ENCODE measurements at places on chromosomes 3 and 15.

DNA sequence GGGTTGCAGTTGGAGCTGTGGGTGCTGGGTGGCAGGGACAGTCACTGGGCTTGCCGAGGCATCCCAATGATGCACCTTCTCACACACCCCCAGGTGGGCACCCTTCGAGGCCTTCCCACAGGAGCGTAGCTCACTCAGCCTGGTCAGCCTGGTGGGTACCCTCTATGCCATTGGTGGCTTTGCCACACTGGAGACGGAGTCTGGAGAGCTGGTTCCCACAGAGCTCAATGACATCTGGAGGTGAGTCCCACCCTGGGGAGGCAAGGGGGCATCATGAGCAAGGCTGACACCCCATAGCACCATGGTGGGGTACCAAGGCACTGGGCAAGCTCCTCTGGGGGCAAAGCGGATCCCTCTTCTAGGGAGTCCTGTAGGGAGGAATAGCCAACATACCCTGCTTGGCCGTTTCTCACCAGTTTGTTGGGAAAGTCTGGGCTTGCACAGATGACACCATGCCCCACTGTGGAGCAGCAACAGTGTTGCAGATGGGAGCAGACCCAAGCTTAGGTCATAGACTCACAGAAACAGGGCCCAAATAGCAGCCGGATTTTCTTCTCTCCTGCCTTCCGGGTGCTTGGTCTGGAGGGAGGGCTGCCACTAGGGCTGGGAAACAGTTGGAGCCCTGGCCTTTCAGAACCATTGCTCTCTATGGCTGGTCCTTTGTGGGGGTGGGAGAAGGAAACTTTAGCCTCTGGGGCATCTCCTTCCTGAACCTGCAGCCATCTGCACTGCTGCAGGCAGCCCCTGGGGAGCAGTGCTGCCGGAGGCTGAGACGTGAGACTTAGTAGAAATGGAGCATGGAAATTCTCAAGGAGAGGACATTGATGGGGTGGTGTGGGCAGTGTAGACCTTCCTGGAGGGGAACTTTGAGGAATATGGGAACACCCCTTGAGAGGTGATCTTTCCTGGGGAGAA, 5.7 kb downstream of the KLHL40 start:
- no peak for DNase-seq

GRCh38 chr15:98160236-98160635, 199.7 kb downstream of the ARRDC4 start:
- DNase-seq, result no peak

- DNase-seq, result no peak
Observed at GRCh38 chr15:50231761-50232160, 33.8 kb downstream of the HDC start.

DNA sequence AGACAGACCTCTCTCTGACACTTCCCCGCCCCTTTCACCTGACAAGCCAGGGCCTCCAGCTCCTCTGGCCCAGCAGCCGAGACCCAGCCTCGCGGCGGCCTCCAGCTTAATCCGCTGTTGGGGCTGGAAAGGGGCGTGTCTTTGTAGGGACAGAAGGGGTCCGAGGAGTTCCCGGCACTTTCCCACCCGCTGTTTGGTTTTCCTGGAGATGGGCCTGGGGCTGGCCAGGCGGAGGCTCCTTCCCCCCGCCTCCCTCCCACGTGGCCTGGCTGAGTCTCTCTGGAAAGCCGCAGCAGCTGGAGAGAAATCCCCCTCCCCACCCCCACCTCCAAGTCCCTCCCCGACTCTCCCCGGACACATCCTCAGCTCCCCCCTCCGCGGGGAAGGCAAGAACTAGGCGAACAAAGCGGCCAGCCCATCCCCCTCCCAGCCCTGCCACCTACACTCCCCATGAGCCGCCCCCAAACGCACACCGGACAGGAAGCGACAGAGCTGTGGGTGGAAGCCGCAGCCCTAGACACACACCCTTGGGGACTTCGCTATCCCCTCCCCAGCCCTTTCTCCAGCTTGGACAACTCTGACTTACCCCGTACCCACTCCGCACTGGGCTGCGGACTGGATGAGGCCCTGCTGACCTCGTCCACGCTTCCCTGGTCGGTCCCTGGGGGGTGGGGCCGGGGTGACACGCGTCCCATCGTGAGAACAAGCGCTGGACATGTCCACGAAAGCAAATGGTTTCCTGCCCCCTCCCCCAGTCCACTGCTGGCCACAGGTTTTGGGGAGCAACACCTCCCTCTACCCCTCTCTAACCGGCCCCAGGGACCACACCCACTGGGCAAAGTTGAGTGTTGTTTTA, 1.2 kb downstream of the IGDCC4 start:
- no peak for DNase-seq

DNA sequence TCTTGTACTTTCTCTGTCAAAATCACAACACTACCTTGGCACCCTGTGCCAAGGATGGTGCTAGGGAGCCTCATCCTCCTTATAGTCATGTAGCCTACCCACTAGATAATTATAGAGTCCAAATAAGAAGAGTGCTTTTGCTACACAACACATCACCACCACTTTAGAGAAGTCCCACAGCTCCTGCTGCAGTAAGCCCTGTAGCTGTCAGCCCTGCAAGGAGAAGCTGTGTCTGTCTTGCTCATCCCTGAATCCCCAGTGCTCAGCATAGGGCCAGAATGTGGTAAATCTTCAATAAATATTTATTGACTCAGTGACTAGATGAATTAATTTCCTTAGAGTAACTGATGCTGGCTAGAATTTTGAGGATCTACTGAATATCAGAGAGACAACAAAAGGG, 190.8 kb downstream of the ZNF621 start:
- no peak for DNase-seq

- no peak for DNase-seq
Observed at GRCh38 chr3:53739966-53740365, 106.3 kb downstream of the CHDH start.

DNA sequence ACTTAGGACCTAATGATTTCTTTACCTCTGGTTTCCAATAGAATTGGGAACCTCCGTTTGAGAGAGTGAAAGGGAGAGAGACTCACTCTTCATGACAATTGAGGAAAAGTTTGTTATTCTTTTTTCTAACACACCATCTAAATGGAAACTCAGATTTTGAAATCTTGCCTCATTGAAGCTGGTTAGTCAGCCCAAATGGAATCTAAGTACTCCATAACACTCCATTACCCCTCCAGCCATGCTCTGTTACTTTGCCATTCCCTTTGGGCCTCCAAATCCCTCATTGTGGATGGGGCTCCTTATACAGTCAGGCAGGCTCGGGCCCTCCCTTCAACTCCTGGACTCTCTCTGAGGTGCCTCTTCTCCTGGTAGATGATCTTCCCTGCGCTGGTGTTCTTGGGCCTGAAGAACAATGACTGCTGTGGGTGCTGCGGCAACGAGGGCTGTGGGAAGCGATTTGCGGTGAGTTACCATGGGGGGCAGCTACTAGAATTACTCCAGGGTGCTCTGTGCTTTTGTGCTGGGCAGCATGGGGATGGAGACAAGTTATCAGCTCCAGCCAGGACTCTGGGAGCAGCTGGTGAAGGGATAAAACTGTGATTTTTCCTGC, 1.1 kb downstream of the TM4SF4 start:
- DNase-seq, result no peak

GRCh38 chr3:10074666-10075065, 33.4 kb downstream of the FANCD2OS start:
- DNase-seq, result no peak

GRCh38 chr3:147886879-147887278, 477.7 kb downstream of the ZIC1 start:
- no peak for DNase-seq

DNA sequence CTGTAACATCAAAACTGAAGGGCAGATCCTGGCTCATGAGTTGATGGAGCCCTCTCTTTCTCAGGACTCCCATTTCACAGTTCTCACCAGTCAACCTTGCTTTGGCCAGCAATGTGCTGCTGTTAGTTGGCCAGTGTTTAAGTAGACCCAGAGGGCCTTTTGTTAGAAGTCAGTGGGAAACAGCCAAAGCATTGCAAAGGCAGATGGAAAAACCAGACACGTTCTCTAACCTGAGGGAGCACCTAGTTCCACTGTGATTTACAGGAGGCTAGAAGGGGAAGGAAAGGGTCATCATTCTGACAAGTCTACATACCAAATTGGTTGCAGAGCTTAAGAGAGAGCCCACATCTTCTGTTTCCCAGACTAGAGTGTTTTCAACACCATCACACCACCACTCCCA, 196.4 kb downstream of the OPA1 start:
- no peak for DNase-seq

- DNase-seq, result no peak
Observed at GRCh38 chr15:85479071-85479647, 98.8 kb downstream of the AKAP13 start.

DNA sequence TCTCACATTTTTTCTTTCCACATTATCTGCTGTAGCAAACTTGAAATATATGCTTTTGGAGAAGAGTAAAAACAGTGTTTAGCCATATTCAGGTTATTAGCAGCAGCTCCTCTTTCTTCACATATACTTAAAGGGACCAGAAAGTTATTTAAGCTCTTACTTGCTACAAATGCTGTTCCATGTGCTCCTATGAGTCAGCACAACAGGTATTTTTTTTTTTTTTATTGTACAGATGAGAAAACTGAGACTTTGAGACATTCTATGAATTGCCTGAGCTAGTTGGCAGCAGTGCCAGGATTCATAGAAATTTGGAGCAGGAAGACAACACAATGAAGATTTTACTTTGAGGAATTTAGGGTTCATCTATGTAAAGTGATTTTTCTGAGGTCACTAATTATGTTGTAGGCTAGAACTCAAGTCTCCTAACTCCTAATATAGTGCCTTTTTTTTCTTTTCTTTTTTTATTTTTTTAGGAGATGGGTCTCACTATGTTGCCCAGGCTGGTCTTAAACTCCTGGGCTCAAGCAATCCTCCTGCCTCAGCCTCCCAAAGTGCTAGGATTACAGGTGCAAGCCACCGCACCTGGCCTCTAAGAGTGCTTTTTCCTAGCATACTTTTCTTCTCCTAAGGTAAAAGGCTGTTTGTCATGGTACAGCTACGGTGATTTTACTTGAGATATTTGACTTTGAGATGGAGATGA, 23.6 kb downstream of the SETD5 start:
- DNase-seq, result no peak

DNA sequence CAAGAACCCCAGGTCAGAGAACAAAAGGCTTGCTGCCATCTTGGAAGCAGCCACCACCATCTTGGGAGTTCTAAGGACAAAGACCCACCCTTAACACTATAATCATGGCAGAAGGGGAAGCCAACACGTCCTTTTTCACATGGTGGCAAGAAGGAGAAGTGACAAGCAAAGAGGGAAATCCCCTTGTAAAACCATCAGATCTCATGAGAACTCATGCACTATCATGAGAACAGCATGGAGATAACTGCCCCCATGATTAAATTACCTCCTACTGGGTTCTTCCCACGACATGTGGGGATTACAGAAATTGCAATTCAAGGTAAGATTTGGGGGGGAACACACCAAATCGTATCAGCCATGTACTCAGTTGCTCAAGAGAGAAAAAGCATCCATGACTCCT, 21.1 kb upstream of the GBE1 start:
- no peak for DNase-seq

GRCh38 chr15:39479911-39480310, 101.0 kb upstream of the THBS1 start:
- no peak for DNase-seq

DNA sequence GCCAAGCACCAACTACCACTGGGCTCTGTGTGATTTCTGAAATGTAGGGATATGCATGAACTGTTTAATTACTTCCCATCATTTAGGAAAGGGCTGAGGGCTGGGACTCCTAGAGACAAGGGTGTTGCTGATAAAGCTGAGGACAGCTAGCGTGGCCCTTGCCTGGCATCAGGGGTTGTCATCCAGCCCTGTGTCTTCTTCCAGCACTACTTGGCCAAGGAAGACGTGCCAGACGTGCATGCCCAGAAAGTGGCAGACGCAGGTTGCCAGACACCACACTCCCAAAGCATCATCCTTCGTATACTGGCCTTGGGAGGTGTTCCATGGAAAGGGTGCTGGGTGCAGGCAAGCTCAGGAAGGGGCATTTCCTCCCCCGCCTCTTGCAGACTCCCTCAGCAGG, 64.8 kb downstream of the LRIG1 start:
- DNase-seq, result no peak

DNA sequence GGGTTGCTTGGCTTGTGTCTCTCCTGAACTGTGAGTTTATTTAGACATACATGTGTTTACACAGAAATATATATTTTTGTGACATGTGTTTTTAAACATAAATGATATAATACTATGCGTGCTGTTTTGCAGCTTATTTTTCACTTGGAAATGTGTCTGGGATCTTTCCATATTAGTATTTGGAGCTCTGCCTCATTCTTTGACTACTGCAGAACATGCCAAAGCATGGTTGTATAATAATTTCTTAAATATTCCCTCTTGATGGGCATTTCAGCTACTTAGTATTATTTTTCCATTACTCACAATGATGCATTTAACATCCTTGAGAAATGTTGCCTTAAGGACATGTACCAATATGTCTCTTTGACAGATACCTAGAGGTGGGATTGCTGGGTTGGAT, 19.5 kb downstream of the ANAPC13 start:
- DNase-seq, result no peak

DNA sequence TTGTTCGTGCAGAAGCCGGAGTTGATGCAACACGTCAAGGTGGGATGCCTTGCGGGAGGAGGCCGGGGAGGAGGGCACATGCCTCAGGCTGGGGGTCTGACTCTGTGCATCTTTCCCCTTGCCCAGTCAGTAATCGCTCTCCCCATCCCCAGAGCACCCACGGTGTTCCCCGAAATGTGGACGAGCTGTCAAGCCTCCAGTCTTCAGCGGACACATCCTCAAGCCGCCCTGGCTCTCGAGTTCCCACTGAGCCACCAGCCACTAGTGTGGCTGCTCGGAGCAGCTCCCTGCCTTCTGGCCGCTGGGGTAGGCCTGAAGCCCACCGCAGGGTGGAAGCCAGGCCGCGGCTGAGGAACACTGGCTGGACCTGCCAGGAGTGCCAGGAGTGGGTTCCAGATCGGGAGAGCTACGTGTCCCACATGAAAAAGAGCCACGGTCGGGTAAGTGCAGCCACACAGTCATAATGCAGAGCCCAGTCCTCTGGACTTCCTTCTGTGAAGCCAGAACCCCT, 18.7 kb upstream of the ALPK3 start:
- no peak for DNase-seq

DNA sequence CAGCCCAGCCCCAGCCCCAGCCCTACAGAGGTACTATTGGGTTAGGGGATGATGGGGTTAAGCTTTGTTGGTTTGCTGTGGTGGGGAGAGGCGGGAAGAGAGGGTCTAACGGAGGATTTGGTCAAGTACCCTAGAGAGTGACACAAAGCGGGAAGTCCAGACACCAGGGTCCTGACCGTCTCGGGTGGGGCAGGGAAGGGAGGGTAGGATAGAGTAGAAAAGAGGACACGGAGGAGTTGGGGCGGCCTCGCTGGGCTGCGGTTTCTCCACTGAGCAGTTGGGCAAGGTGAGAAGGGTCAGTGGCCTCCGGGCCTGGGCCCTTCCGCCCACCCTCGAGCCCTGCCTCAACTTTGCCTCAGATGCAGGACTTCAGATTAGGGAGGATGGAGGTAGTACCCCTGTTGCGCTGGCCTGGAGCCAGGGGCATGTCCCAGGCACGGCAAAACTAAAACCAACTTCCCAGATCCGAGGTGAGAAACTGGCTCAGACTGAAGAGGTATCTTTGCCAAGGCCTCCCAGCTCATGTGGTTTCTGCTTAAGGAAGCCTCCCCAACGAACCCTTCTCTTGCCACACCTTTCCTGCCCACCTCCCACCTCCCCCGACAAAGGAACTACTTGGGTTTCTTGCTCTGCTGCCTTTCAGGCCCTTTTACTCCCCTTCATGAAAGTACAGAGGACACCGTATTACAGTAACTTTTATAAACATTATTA, 551 bp downstream of the PML start:
- DNase-seq, result no peak

- DNase-seq, result no peak
Observed at GRCh38 chr3:48001991-48002390, 14.2 kb downstream of the MAP4 start.

- no peak for DNase-seq
Observed at GRCh38 chr15:48616216-48616615, 29.3 kb downstream of the FBN1 start.

Measured in thoracic aorta (tissue), 2 donors.